ENCODE measurements at places on chromosomes 12 and 14. TPM values are rescaled to one million over a fixed set of nuclear protein-coding genes. Genes with fewer than 3 reads are reported as not detected.

Gene RNASE7
- 11.8 TPM for total RNA-seq

GRCh38 chr14:65191716-65192115, 89.4 kb upstream of the MAX start:
- DNase-seq = no peak

- peak; percentile 59 for DNase-seq
Measured at GRCh38 chr12:9364224-9365176, 156.3 kb upstream of the PZP start.

DNA sequence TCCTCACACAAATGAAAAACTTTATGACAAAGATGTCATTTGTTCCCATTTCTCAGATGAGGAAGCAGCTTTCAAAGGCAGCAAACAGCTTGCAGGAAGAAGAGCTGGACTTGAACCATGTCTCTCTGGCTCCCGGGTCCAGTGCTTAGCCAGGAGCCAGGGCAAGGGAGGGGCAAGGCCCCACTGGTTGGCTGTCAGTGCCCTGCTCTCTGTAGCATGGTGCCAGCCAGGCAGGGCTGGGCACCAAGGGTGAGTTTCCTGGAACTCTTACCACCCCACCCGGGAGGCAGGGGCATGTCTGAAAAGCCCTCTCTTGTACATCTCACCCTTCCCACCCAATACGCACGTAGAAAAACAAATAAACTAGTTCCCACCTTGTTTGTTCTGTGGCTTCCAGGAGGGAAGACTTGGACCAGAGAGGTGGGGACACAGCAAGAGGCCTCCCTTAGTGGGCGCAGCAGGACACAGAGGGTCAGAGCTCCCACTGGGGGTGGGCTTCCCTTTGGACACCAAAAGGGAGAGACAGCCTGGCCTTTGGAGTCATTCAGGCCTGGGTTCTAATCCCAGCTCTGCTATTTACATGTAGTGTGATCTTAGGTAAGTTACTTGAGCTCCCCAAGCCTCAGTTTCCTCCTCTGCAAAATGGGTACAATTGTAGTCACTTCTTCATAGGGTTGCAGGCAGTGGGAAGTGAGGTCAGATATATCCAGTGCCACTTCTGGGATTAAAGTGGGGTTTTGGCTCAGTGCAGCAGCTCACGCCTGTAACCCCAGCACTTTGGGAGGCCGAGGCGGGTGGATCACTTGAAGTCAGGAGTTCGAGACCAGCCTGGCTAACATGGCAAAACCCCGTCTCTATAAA, 17.2 kb downstream of the TRPV4 start:
- no peak for DNase-seq

Gene SPIC
- not detected for total RNA-seq

GRCh38 chr14:86179980-86180379, 650.0 kb downstream of the FLRT2 start:
- DNase-seq = no peak

Gene ZDHHC22
- total RNA-seq = not detected

Gene SLC10A1
- not detected for total RNA-seq

Gene CAPZA3
- 0.28 TPM for total RNA-seq

GRCh38 chr14:104821229-104821945, 20.5 kb downstream of the ZBTB42 start:
- DNase-seq = no peak

Gene SRRM4
- not detected for total RNA-seq

DNA sequence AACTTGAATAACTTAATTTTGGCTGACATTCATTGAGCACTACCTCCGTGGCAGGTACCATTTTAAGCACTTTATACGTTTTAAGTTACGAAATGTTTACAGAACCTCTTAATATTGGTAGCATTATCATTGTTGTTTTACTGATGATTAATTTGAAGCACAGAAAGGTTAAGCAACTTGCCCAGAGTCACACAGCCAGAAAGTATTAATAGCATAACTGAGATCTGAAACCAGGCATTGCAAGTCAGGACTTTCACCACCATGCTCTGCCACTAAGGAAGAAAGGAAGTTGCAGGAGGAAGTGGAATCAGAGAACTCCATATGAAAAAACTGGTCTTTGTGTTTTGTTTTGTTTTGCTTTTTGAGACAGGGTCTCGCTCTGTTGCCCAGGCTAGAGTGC, 28.2 kb upstream of the BCAT1 start:
- DNase-seq = no peak

Gene NOC4L
- 32.0 TPM for total RNA-seq

GRCh38 chr14:25247609-25248008, 197.7 kb upstream of the STXBP6 start:
- DNase-seq = no peak

Gene SAMD15
- 0.86 TPM for total RNA-seq

Gene SELPLG
- total RNA-seq = 1.2 TPM

GRCh38 chr12:32478858-32479725, 79.7 kb downstream of the FGD4 start:
- DNase-seq = no peak

- DNase-seq = no peak
Measured at GRCh38 chr14:33957299-33957698, 6.4 kb upstream of the EGLN3 start.

DNA sequence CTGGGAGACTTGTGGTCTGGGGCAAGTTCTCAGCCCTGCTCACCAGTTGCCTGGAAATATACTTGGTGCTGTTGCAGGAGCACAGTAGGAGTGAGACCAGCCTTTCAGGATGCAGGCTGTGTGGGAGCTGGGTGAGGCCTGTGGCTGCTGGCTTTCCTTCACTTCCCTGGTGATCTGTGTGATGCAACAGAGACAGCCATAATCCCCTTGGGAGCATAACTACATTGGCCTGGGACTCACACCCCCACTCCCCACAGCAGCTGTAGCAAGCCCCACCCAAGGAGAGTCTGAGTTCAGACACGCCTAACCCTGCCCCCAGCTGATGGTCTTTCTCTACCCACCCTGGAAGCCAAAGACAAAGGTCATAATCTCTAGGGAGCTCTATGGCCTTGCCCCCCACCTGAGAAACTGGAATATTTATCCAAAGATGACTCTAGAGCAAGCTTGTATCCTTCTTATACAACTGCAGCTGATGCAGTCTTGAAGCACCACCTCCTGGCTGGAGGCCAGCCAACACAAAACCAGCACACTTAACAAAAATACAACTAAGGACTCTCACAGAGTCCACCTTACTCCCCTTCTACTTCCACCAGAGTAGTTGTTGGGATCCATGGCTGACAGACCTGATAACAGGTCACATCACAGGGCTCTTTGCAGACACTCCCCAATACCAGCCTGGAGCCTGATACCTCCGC, 190.4 kb upstream of the CPNE8 start:
- peak; percentile 11 for DNase-seq

Gene MYF5
- total RNA-seq = not detected

GRCh38 chr14:51605575-51605974, 46.1 kb upstream of the FRMD6 start:
- DNase-seq = no peak

Gene MYF6
- not detected for total RNA-seq

DNA sequence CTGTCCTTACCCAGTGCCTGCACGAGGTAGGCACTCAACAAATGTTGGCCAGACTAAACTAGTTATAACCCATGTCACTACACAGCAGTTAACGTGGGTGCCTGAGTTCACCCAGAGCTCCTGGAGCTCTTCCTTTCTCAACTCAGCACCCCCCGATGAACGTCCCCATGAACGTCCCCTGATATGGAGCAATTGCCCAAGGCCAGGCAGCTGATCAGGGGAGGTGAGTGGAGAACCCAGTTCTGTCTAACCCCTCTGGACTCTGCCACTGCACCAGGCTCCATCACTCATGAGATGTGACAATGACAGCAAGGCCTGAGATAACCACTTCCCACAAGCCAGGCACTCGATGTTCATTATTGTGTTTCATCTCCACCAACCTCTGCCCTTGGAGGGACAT, 199.0 kb downstream of the BCL11B start:
- DNase-seq = no peak

Gene ZNF891
- 1.9 TPM for total RNA-seq

DNA sequence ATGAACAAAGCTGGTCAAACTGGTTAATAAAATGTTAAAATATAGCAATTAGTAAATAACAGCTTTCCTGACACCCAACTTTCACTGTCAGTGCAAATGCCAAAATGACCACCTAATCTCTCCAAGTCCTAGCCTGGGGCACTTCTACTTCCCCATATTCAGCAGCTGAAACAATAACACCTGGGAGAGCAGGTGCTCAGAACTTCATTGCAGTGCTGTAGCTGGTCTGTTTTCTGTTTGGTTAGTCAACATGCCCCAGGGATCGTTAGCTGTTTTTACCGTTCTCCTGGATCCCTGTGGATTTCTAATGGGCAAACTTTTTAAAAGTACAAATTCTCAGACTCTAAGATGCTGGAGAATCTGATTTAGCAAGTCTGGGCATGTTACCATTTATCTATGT, 759.7 kb downstream of the GALC start:
- DNase-seq = no peak

DNA sequence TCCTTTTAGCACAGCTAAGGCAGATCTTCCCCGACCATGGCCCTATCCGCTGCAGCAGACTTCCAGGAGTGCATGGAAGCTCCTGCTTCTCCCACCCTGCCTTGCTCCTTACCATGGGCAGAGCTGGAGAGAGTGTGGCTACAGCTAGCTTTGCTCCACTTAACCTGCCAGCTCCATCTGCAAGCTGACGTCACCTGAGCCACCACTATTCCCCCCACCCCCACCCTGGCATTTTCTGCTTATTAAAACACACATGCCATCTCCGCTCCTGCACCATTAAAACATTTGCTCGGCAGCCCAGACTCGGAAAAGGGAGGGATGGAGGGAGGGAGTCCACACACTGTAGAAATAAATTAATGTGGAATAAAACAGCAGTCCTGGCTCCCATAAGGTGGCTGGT, 67.8 kb downstream of the TUNAR start:
- no peak for DNase-seq
